Muscle of arm (tissue), 14 donors: ENCODE measurements at places on chromosomes 2 and 18. TPM values are rescaled to one million over a fixed set of nuclear protein-coding genes. Genes with fewer than 3 reads are reported as not detected.

- no peak for DNase-seq
Observed at GRCh38 chr2:160299540-160299939, 99.5 kb upstream of the ITGB6 start.

- no peak for DNase-seq
Observed at GRCh38 chr18:12015416-12016062, 34.2 kb downstream of the IMPA2 start.

DNA sequence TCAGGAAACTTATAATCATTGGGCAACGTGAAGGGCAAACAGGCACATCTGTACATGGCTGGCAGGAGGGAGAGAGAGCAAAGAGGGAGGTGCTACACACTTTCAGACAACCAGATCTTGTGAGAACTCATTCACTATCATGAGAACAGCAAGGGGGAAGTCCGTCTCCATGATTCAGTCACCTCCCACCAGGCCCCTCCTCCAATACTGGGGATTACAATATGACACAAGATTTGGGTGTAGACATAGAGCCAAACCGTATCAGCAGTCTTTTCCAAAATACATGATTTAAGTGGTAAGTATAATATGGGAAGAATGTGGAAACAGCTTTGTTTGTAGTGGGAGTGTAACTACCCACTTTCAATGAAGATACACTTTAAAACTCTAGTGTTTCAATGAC lies 65.0 kb downstream of the EPB41L5 start:
- DNase-seq = no peak

DNA sequence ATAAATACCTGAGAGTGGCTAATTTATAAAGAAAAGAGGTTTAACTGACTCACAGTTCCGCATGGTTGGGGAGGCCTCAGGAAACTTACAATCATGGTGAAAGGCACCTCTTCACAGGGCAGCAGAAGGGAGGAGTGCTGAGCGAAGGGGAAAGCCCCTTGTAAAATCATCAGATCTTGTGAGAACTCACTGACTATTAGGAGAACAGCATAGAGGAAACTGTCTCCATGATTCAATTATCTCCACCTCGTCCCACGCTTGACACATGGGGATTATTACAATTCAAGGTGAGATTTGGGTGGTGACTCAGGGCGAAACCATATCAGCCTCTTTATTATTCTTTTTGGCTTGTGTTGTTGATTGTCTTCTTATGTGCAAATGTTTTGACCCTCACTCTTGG lies 76.2 kb downstream of the WDR7 start:
- DNase-seq = no peak

- DNase-seq = no peak
Observed at GRCh38 chr2:16197504-16198147, 257.3 kb downstream of the MYCN start.

DNA sequence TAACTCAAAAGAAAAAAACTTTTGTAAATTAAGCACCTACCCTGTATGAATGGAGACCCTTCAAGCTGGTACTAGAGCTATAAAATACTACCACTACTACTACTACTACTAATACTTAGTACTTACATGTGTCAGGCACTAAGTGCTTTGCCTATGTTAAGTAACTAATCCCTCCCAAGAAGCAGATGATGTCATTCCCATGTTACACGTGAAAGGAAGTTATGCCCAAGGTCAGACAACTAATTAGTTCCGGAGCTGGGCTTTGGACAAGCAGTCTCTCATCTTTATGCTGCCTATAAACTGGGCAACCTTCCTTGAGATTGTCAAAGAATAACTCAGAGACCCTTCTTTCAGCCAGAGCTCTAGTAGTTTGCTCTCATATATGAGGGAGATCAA lies 13.9 kb upstream of the ATP6V1B1 start:
- no peak for DNase-seq

GRCh38 chr2:102109016-102109415 lies 33.5 kb upstream of the IL1R1 start:
- no peak for DNase-seq

DNA sequence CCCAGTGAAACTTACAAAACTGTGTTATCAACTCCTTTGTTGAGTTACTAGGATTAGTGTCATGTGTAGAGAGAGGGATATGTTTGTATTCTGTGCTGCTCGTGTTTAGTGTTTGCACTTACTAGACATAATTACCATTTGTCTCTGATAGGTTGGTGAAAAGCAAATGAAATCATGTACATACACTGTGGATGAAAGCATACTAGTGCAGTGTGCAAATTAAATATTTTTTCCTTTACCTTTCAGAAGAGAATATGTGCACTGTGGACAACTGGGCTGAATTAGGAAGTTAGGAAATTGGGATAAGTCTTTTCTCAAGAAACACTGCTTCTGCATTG lies 1.2 kb downstream of the KIAA1328 start:
- DNase-seq = no peak

GRCh38 chr2:40466935-40467572 lies 15.2 kb upstream of the SLC8A1 start:
- DNase-seq = no peak

GRCh38 chr2:35787302-35788031 lies 568.1 kb upstream of the CRIM1 start:
- DNase-seq = no peak

DNA sequence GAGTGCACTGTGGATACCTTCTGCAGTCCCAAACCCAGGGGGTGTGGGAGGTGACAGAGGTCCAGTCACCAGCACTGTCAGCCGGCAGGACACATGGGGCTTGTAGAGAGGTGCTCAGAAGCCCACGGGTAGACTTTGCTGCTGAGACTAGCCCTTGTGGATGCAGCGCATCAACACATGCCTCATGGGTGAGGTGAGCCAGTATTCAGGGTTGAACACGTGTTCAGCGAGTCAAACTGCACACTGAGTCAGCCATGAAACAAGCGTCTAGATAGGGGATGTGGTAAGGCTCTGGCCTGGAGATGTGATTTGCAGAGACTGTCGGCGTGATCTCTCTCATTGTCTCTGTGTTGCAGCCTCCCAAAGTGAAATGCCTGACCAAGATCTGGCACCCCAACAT lies 35.8 kb upstream of the SCLY start:
- no peak for DNase-seq

- DNase-seq = peak; percentile 72
Observed at GRCh38 chr2:234690569-234691213, 193.8 kb upstream of the ARL4C start.

GRCh38 chr18:74528478-74528877 lies 5.8 kb upstream of the CNDP1 start:
- no peak for DNase-seq

DNA sequence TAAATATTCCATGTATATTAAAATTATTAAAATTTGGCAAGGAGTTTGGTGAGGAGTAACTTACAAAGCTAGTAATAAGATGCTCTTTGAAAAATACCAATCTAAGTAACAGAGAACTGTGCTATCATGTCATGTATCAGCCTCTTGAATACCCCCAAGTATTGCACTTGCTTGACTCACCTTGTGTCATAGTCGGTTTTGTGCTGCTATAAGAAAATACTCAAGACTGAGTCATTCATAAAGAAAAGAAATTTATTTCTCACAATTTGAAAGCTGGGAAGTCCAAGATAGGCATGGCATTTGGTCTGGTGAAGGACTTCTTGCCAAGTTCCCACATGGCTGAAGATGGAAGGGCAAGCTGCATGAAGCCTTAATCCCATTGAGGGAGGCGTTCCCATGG lies 179.2 kb downstream of the MEMO1 start:
- no peak for DNase-seq

DNA sequence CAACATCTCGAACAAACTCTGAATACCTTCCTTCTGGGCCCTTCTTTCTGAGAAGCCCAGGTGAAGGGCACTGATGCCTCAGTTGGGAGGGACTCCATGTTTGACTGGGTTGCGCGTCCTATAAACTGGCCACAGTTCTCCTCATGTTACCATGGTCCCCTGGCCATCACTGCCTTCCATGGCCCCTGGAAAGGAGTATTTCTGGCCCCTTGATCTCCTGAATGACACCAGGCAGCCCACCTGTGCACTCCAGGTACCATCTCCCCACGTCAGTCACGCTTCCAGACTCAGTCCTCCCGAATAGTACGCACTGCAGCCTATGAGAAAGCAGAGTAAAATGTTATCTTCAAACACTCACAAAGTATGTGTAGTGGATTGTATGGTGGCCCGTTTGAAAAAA lies 73.9 kb downstream of the ACKR3 start:
- no peak for DNase-seq

GRCh38 chr18:32139835-32140283 lies 48.2 kb downstream of the RNF138 start:
- DNase-seq = no peak

DNA sequence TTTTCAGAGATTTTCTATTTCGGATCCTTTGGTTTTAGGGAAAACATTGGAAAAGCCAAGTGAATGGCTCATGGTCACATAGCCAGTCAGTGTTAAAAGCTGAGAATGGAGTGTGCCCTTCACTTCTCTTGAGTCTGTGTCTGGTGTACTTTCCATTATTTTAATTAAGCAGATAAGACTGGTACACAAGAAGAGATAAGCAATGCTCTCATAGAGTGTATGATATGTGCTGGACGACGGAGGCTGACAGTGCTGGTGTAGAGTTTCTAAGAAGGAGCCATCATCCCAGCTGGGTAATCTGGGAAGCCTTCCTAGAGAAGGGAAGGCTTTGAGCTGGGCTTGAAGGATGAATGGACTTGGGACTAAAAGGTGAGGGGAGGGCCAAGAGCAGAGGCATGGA lies 93.3 kb downstream of the SPTBN1 start:
- DNase-seq = no peak

DNA sequence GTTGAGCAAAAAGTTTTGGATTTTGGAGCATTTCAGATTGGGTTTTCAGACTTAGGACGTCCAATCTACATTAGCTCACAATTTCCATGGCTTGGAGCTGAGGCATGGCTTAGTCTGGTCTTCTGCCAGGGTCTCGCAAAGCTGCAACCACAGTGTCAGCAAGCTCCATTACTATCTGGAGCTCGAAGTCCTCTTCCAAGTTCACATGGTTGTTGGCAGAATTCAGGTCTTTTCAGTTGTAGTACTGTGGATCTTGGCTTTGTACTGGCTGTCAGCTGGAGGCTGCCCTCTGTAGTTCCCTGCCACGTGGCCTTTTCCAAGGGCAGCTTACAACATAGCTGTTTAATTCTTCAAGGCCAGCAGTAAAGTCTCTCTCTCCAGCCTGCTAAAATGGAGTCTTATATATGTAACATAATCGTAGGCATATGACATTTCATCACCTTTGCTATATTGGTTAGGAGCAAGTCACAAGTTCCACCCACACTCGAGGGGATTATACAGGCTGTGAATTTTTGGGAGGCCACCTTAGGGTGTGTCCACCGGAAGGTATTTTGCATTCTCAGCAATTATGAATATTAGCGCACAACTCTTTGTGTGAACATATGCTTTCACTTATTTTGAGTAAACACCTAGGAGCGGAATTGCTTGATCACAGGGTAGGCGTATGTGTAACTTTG lies 41.5 kb upstream of the EPC2 start:
- DNase-seq = no peak

- no peak for DNase-seq
Observed at GRCh38 chr2:140338795-140339194, 1558.6 kb upstream of the NXPH2 start.

- no peak for DNase-seq
Observed at GRCh38 chr2:133498662-133499585, 69.3 kb downstream of the NCKAP5 start.

GRCh38 chr2:139055202-139055601 lies 275.0 kb upstream of the NXPH2 start:
- no peak for DNase-seq

DNA sequence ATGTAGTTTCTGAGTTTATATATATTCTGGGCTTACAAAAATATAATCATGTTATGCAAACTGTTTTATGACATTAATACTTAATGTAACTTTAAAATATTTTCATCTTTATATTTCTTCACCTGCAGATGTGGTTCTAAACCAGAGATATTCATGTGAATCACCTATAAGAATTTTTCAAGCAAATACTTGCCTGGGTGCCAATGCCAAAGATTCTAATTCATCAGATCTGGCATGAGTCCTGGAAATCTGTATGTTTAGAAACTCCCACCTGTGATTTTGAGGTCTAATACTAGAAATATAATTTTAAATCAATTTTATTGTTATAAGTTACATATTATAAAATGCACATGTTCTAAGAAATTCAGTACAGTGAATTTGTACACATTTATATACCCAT lies 19.9 kb upstream of the DNAH6 start:
- DNase-seq = no peak

- DNase-seq = no peak
Observed at GRCh38 chr2:8575038-8575833, 106.6 kb upstream of the ID2 start.

DNA sequence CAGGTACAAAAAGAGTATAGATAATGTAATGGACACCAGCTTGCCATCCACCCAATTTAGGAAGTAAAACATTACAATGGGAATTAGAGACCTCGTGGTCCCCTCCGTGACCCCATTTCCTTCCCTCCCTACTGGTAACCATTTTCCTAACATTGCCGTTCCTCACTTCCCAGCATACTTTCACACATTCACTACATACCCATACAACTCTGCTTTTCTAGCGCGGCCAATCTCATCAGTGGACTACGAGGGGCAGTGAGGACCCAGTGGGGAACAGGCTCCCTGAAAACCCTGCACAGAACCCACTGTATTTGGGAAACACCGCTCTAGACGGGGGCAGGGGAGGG lies 1.1 kb downstream of the ENOSF1 start:
- no peak for DNase-seq

DNA sequence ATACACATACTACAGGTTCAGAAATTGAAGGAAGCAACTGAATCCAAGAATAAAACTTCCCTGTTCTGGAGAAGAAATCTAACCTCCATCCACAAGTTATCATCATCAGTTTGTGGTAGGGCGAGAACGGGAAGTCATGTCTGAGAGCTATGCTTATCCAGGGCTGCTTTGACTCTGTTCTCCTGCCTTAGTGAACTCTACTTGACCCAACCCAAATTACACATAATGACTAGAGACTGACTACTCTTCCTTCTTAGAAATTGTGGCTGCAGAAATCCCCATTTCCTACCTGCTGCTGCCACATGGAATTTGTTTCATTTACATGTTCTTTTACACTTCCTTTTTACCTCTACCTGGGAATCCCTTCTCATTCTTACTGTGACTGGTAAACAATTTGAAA lies 1102.6 kb upstream of the PIK3C3 start:
- no peak for DNase-seq

GRCh38 chr2:224796695-224797305 lies 80.6 kb upstream of the CCDC195 start:
- DNase-seq = no peak

- DNase-seq = no peak
Observed at GRCh38 chr2:234680688-234681619, 184.1 kb upstream of the ARL4C start.

- DNase-seq = no peak
Observed at GRCh38 chr2:134029418-134029817, 224.5 kb upstream of the MGAT5 start.

- no peak for DNase-seq
Observed at GRCh38 chr2:111134055-111134454, 13.3 kb downstream of the BCL2L11 start.

- DNase-seq = no peak
Observed at GRCh38 chr2:172389685-172390339, 37.6 kb upstream of the ITGA6 start.

Gene FAP
- 92.1 TPM for polyA plus RNA-seq

Gene NGEF
- polyA plus RNA-seq = 2.8 TPM

Gene LRP1B
- polyA plus RNA-seq = 3.1 TPM

Gene ST8SIA5
- polyA plus RNA-seq = 4.9 TPM

Gene ZDBF2
- 12.6 TPM for polyA plus RNA-seq

Gene FTCDNL1
- polyA plus RNA-seq = 1.1 TPM

Gene NR4A2
- 1.3 TPM for polyA plus RNA-seq

Gene MAB21L4
- not detected for polyA plus RNA-seq

Gene FAM228A
- 0.36 TPM for polyA plus RNA-seq

Gene SLC35G4
- not detected for polyA plus RNA-seq

Gene UGT1A10
- not detected for polyA plus RNA-seq

Gene ELOA2
- not detected for polyA plus RNA-seq

Gene LYPD6
- polyA plus RNA-seq = 2.6 TPM

Gene SLC25A12
- 22.1 TPM for polyA plus RNA-seq

Gene C2orf78
- not detected for polyA plus RNA-seq
